IMR-90 (cell line): ENCODE measurements at places on chromosomes 11 and 22.

- peak; percentile 28 for DNase-seq
These were observed 220.7 kb upstream of the ZBED5 start for GRCh38 chr11:11078344-11079086.

- DNase-seq: no peak
These were observed 67.1 kb upstream of the GRAMD1B start for GRCh38 chr11:123362941-123363340.

DNA sequence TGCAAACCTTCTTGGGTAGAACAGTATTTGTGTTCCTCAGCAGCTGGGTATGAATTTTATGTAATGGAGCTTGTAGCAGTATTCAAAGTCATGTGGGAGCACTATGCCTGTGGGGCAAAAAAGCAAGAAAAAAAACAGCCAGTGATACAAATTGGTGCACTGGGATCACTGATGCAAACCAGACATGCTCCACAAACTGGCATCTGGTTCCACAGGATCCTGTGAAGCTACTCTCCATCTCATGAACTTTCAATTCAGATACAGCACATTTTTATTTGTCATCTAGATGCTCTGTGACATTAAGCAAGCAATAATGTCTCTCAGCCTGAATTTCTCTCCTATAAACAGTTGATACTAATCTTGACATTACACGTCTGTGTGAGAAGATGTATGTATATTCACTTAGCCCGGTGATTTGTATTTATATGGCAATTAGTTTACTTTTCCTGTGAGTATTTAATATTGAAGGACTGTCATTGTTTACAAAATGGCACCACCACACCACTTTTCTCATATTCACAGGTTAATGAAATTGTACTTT, 208.5 kb upstream of the GRIA4 start:
- DNase-seq: no peak

DNA sequence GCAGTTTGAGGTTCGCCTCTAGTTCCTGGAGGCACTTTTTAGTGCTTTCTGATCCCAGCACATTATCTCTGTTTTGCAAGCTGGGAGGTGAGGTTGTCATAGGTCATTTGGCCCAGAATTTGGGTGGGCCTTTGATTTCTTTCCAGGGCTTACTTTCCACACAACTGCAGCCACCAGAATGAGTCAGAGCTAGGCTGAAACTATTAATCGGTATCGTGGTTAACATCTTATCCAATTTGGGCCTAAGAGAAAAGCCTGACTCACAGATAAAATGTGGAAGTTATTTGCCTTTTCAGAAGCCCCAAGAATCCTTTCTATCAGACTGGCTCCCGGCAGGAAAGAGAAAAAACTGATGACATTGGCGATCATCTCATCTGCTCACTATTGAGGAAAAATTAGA, 166.4 kb downstream of the KIRREL3 start:
- DNase-seq: peak; percentile 91

DNA sequence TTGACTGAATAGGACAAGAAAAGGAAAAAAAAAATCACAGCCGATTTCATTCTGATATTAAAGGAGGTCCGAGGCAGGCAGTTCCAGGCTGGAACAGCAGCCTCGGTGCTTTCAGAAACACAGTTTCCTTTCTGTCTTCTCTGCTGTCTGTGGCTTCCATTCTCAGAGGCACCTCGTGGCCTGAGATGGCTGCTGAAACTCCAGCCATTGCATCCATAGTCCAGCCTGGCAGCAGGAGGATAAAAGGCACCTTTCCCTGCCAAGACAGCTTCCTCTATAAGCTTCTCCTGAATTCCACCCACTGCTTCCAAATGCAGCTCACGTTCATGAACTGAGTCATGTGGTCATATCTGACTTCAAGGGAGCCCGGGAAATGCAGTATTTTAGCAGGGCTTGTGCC, 390.5 kb downstream of the TBC1D22A start:
- DNase-seq: peak; percentile 49

DNA sequence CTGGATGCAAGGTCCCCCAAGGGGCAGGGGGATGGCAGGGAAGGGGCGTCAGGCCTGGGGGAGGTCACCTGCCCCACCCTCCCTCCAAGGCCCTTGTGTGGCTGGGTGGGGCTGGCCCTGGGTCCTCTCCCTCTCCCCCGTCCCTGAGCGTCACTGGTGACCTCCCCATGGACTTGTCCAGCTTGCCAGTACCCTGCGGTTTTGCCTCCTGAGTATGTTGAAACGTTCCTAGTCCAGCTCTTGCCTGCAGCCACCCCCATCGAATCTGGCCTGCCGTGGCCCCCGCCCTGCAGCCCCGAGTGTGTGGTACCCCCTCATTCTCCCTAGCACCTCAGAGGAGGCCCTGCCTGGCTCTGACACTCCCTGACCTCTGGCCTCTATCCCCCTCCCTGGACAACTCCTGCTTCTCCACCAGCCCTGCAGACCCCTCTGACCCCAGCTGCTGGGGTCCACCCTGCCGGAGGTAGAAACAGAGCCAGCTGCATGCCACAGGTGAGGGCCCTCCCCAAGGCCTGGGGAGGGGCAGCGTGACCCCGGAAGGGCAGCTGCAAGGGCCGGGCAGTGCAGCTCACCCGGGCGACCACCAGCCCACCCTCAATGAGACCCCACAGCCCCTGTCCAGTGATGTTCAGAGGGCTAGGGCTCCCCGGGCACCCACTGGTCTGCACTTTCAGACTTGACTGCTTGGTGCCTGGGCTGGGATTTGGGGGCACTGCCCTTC, 4.1 kb upstream of the MUC6 start:
- DNase-seq: no peak

- DNase-seq: no peak
These were observed 48.5 kb upstream of the VPREB1 start for GRCh38 chr22:22196018-22196533.
